ENCODE measurements at places on chromosomes 12 and 14.

DNA sequence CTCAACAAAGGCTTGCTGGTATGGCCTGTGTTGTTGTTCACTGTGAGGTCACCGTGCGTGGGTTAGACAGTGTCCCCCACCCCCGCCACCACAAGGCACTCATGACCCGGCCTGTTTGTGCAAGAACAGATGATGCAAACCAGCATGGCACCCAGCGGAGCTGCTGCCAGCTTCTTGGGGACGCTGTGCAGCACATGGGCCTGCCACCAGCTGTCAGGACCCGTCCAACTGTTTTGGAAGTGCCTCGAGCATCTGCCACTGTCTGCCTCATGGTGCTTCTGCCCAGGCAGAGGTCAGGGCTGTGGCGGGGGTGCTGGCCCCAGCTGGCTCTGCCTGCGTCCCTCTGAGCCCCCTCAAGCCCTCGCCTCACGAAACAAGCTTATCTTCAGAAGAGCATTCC lies 1.5 kb downstream of the ASB2 start:
- DNase-seq = no peak

DNA sequence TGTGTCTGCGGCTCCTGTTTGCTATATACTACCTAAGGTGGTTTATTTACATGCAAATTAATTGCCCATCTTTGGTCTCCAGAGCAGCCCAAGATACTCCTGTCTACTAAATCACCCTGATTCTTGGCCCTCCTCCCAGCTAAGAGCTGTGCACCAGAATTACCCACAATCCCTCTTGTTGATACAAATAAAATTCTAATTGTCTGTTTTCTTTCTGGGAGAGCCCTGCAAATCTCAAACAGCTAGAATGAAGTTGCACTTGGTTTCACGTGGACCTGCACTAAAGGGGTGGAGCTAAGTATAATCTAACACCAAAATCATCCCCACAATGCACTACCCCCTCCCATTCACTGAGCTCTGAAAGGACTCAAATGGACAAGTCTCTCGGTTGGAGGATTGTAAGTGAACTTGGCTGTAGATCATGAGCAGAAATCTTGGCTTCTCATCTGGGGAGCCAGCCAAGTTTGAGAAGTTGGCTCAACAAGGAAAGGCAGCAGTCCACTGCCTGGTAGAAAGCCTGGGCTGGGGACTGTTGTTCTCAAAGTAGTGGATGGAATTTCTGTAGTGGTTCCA lies 6.6 kb downstream of the MAX start:
- no peak for DNase-seq

DNA sequence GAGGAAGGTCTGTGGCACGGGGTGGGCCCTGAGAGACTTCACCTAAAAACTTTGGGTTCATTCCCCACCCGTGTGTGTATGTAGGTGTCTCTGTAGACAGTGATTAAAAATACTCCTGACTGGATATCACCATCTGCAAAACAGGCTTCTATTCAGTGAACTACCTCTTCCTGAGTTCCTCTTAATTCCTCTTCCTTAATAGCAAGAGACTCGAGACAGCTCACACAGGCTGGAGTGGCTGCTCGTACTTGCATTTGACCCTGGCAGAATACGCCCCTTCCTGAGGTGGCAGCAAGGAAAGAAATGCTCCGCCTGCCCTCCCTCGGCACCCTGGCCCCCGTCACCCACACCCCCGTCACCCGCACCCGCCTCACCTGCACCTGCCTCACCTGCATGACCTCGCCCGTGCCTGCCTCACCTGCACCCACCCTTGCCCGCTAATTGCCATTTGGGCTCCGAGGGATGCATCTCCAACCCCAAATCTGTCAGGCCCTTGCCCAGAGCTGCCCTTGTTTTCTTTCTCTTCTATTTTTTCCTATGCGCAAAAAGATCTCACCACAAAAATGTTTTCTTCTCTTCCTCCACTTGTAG lies 90.0 kb downstream of the FBXL14 start:
- DNase-seq = no peak

GRCh38 chr14:77314539-77315457 lies 5.9 kb downstream of the POMT2 start:
- no peak for DNase-seq

DNA sequence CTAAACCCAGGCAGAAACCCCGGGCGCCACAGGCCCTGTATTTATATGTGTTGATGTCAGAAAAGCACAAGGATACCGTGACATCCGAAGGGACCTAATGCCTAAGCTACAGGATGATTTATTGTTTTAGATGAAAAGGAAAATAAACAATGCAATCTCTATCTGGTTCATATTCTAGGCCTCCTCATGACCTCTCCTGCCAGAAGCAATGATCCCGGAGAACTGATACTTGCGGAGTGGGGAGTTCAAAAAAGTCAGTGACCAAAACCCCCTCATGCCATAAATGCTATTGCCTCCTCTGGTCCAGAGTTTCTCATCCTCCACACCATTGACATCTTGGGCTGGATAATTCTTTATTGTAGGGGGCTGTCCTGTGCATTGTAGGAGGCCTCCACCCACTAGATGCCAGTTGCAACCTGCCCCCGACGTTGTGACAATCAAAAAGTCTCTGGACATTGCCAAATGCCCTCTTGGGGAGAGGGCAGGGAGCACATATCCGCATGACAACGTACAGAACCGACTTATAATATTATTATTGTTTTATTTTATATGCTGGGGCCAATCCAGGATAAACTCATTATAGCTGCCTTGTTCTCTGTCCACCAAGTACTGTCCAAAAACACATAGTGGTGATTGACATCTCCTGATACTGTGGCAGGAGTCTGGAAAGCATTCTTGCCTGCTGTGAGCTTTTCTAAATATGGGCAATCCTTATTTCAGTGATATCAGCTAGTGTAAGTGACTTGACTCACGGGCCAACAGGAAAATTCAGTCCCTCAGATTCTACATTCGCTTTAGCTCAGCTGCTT lies 1.1 kb upstream of the CSRP2 start:
- no peak for DNase-seq

DNA sequence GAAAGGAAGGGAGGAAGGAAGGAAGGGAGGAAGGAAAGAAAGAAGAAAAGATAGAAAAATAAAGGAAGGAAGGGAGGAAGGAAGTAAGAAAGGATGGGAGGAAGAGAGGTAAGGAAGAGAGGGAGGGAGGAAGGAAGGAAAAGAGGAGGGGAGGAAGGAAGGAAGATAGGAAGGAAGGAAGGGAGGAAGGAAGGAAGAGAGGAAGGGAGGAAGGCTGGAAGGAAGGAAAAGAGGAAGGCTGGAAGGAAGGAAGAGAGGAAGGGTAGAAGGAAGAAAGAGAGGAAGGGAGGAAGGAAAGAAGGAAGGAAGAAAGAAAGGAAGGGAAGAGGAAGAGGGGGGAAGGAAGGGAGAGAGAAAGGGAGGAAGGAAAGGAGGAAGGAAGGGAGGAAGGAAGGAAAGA lies 12.8 kb upstream of the WIF1 start:
- no peak for DNase-seq

- no peak for DNase-seq
Observed at GRCh38 chr12:2290091-2290490, 237.3 kb downstream of the CACNA1C start.

DNA sequence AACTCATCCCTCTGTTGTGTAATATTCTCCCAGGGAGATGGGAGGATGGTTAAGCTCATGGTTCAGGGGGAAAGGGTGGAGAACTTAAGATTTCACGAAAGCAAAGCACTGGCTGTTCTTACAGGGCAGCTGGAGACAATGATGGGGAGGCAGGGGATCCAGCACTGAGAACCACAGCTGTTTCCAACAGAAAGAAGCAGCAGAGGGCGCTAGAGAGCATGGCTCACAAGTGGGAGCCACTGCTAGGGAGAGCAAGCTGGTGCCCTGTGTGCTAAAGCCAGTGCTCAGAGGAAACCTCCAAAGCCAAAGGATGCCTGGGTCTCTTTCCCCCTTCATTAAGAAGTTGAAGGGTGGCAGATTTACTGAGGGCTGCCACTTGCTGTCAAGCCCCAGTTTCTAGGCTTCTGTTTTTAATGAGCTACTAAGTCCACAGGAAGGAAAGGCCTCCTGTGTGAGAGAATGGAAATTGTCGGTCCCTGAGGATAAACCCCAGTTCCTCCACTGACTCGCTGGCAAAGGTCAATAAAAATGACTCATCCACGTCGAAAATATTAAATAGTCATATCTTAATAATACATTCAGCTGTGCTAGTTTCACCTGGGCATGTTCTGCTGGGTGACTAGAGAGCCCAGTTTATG lies 199.7 kb downstream of the ANO2 start:
- DNase-seq = peak; percentile 18

DNA sequence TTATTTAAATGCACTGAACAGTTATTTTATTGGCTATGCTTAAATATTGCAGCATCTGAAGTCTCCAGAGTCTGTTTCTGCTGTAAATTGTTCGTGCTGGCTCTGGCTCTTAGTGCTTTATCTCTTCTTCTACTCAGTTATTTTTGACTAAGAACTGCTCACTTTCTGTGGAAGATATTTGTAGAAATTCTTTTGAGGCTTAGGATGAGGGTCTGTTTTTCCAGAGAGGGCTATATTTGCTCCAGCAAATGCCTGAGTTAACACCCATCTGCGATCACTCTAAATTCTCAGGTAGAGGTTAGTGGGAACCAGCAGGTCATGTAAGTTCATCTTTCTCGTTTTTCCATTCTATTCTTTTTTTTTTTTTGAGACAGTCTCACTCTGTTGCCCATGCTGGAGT lies 71.1 kb downstream of the ARL6IP4 start:
- no peak for DNase-seq

DNA sequence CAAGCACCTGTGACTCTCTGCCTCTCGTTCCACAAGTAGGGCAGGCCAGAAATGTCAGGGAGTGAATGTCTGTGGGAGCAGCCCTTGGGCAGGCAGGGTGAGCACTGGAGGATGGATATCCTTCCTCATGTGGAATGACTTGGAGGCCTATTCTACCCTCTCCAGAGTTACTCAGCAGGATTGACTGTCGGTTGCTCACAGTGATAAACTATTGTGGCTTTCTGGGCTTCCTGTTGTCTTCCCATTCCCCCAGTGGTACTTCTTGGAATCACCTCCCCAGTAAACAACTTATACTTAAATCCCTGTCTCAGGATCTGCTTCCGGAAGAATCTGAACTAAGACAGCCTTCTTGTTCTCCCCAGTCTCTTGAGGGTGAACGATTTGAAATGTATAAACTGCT lies 79.6 kb upstream of the MANSC4 start:
- DNase-seq = no peak

GRCh38 chr12:46524778-46525177 lies 152.2 kb upstream of the SLC38A2 start:
- DNase-seq = no peak

- no peak for DNase-seq
Observed at GRCh38 chr12:27213830-27214787, 30.0 kb upstream of the STK38L start.

DNA sequence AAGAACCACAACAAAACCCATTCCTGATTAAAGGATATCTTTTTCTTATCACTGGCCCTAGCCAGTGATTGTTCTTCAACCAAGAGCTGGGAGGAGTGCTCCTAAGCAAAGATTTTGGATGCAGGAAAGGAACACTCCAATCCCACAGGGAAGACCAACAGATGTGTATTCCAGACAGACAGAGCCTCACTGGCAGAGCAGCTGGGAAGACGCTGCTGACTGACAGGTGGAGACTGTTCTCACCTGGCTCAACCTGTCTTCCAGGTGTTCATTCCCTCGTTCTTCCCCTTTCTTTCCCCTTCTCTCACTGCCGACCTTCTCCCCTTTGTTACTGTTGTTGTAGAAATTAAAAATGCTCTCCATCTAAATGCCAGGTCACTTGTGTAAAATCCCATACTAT lies 89.7 kb upstream of the CCDC198 start:
- no peak for DNase-seq

GRCh38 chr14:75213172-75213571 lies 36.8 kb upstream of the TMED10 start:
- DNase-seq = no peak

- DNase-seq = no peak
Observed at GRCh38 chr14:94524093-94524492, 14.8 kb upstream of the SERPINA12 start.

DNA sequence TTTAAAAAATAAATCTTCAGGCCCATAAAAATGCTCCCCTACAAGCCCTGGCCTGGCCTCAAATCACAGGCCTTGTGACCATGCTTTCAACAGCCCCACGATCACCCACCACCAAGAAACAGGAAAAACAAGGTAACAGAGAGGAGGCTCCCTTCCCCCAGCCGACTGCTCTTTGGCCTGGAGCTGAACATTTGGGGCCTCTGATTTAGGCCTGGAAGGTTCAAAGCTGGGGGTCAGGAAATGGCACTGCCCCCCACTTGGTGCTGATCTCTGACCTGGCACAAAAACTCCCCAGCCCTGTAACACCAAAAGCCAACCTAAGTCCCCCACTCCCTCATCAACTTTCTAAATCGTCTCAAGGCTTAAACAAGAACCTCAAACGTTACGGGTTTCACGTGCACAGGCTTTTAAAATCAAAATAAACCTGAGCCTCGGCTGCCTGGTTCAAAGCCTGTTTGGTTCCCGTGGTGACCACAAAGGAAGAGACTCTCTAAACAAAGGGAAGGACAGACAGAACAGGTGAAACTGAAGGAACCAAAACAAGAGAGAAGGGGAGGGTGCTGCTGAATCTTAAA lies 9.0 kb downstream of the ACTN1 start:
- no peak for DNase-seq

GRCh38 chr12:17802657-17803641 lies 287.0 kb downstream of the RERGL start:
- DNase-seq = no peak

GRCh38 chr12:127360580-127360979 lies 906.4 kb upstream of the TMEM132C start:
- no peak for DNase-seq

- no peak for DNase-seq
Observed at GRCh38 chr12:70796989-70797388, 123.5 kb downstream of the PTPRR start.

- DNase-seq = no peak
Observed at GRCh38 chr12:124947561-124948398, 33.3 kb upstream of the UBC start.

GRCh38 chr14:60744566-60744965 lies 10.0 kb downstream of the MNAT1 start:
- peak; percentile 64 for DNase-seq

GRCh38 chr12:90621927-90622326 lies 333.0 kb downstream of the CCER1 start:
- peak; percentile 26 for DNase-seq

- DNase-seq = no peak
Observed at GRCh38 chr12:3216097-3216496, 138.9 kb downstream of the TSPAN9 start.

GRCh38 chr14:29458547-29458946 lies 469.1 kb downstream of the PRKD1 start:
- DNase-seq = no peak

DNA sequence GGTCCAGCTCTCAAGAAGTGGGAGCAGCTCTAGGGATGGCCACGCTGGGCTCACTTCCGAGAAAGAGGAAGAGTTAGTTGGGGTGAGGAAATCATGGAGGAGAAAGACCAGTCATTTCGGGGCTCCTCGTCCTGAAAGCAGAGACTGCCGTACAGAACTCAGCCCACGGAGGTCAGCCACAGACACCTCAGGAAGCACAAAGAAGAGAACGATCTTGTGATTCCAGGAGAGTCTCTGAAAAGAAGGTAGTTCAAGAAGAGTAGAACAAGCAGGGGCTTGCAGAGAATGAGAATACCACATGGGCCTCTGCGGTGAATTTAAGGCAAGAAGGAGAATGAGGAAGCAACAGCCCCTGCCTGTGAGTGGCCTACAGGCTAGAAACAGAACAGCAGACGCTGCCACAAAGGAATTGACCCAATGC lies 311.9 kb downstream of the CACNA1C start:
- peak; percentile 76 for DNase-seq
